GM12878 (cell line): ENCODE measurements at places on chromosomes 7 and 10. TPM values are rescaled to one million over a fixed set of nuclear protein-coding genes. Genes with fewer than 3 reads are reported as not detected.

GRCh38 chr10:22617516-22617915 lies 96.9 kb downstream of the PIP4K2A start:
- no peak for DNase-seq

GRCh38 chr10:86098187-86098881 lies 268.3 kb downstream of the GRID1 start:
- DNase-seq = no peak

DNA sequence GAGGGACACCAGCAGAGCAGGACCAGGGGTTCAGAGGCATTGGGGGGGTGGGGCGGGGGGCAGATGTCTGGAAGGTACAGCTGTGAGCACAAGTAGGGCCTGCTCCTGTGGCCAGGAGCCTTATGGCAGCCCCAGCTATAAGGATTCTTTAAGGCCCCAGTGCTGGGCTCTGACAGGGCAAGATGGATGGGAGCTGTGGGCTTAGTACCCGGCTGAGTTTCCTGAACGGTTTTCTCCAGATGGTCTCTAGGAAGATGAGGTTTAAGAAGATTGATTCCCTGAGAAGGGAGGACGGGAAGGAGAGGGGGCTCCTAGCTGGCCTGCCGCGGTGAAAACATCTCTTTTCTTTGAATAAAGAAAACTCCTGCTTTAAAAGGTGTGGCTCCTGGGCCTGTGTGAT lies 30.1 kb upstream of the COMTD1 start:
- DNase-seq = no peak

DNA sequence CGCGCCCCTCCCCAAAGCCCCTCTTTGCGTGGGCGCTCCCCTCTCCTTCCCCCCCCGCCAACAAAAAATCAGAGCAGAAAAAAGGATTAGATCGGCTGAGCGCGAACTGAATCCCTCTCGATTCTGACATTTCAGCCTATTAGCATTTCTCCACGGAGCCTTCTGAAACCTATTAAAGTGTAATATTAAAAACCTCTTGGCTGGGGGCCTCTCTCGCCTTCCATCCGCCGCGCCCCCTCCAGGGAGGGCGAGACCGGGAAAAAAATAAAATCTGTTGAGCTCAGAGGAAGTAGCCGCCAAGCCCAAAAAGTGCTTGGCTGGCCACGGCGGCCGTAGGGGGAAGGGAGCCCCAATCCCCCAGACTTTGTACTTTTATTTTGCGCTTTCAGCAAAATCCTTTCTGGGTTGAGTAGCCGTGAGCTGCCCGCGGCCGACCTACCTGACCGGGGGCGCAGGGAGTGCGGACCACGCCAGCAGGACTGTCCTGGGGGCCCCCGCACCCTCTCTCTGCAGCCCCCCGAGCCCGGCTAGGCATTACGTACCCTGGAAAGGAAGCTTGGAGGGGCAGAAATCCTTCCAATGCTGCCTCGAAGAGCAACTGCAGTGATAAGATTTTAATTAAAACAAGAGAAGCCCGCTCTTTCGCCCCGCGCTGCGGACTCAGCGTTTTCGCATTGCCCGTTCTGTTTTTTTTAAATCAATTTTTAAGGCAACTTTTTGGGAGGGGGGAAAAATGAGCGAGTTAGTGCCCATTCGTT lies 1.3 kb upstream of the TNRC18 start:
- DNase-seq = no peak

GRCh38 chr7:142626420-142627035 lies 122.7 kb upstream of the PRSS1 start:
- no peak for DNase-seq

- no peak for DNase-seq
Observed at GRCh38 chr10:85641479-85642009, 725.1 kb downstream of the GRID1 start.

DNA sequence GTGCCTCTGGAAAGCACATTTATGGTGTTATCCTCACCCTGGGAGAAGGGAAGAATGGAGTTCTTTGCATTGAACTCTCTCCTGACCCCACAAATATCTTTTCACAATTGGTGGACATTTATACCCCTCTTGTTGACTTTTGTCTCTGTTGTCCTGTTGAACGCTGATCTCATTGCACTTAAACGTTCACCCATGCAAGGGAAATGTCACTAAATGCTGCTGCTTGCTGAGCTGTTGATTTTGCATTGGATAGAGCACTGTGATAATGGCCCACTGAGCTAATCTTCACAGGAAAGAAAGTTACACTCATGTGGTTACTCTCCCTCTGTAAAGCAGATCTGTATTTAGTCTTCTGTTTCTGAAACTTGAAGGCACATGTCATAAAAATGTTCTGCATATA lies 133.4 kb downstream of the FZD1 start:
- no peak for DNase-seq

GRCh38 chr7:148772297-148773089 lies 73.8 kb downstream of the CUL1 start:
- DNase-seq = no peak

DNA sequence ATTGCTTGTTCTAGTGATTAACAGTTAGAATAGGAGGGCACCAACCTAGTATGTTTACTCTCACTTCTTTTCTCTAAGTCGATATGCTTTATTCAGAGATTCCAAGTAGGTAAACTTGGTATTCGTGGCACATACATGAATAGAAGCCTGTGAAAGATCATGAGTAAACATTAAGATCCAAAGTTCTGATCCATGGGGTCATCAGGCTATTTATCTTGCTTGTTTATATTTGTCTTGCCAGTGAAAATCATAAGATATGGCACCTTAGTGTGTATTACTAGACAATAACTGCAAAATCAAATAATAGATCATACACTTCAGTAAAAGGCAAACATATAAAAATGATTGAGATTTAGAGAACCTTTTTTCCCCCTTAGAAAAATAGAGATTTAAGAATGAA lies 56.5 kb upstream of the LHFPL3 start:
- no peak for DNase-seq

GRCh38 chr10:58371473-58371872 lies 13.7 kb upstream of the TFAM start:
- no peak for DNase-seq

DNA sequence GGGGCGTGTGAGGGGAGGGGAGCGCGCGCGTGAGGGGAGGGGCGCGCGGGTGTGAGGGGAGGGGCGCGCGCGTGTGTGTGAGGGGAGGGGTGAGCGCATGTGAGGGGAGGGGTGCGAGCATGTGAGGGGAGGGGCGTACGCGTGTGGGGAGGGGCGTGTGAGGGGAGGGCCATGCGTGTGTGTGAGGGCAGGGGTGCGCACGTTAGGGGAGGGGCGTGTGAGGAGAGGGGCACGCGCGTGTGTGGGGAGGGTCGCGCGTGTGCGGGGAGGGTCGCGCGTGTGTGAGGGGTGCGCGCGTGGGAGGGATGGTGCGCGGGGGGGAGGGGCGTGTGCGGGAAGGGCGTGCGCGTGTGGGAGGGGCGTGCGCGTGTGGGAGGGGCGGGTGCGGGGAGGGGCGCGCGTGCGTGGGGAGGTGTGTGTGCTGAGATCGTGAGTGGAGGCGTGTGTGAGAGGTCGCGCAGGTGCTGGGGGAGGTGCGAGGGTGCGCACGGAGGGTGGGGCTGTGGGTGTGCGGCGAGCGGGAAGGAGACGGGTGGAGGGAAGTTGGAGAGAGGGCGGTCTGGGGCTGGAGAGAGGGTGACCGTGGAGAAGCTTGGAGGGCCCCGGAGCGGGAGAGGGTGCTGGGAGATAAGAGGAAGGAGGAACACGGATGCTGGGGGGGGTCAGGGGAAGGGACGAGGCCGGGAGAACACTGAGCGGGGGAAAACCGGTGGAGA lies 19.7 kb downstream of the MXI1 start:
- no peak for DNase-seq

DNA sequence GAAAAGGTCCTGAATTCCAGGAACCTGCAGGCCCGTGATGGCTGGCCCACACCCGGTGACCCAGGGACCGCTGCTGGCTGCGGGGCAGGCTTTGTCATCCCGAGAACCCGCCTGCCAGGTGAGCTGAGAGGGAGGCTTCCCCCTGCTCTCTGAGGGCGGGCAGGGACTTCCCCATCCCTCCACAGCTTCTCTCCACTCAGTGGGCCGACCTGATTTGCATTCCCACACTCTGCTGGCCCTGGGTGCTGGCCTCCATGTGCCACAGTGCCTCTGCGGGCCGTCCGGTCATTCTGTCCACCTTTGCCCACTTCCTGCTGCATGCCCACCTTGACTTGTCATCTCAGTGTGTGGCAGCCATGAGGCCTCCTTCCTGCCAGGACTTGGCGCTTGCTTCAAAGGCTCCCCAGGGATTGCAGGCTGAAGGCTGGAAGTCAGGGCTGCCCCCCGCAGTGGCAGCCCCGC lies 35.3 kb downstream of the PALD1 start:
- peak; percentile 51 for DNase-seq

GRCh38 chr10:132113206-132113605 lies 47.5 kb downstream of the JAKMIP3 start:
- DNase-seq = no peak

- no peak for DNase-seq
Observed at GRCh38 chr10:79129361-79129997, 60.7 kb downstream of the ZMIZ1 start.

GRCh38 chr10:119139464-119140067 lies 25.9 kb downstream of the SFXN4 start:
- DNase-seq = no peak

DNA sequence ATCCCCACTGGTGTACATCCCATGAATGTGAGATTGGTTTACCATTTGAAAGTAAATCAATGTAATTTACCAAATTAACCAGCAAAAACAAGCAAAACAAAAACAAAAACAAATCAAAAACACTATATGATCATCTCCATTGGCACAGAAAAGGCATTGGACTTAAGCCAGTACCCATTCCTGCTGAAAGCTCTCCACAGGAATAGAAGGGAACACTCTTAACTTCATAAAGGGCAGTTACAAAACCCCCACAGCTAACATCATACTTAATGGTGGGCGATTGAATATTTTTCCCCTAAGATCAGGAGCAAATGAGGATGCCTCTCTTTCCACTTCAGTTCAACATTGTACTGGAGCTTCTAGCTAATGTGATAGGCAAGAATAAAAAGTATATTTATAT lies 34.1 kb downstream of the PRKG1 start:
- DNase-seq = no peak

- no peak for DNase-seq
Observed at GRCh38 chr10:104170610-104171254, 48.8 kb downstream of the SFR1 start.

DNA sequence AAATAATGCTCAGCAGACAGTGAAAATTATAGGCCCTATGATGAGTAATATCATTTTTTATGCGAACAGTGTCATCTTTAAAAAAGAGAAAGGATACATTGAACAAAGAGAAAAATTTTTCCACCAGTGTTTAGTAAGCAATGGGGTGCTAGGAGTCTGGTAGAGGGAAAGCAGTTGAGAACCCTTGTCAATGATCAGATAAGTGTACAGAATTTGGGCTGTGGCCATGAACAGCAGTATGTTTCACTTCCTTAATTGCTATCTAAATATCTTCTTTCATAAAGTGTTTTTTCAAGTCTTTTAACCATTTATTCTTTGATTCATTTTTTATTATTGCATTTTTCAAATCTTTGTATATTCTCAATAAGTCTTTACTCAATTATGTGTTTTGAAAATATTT lies 750.7 kb upstream of the KCND2 start:
- no peak for DNase-seq

GRCh38 chr10:33224251-33224965 lies 110.1 kb downstream of the NRP1 start:
- DNase-seq = no peak

DNA sequence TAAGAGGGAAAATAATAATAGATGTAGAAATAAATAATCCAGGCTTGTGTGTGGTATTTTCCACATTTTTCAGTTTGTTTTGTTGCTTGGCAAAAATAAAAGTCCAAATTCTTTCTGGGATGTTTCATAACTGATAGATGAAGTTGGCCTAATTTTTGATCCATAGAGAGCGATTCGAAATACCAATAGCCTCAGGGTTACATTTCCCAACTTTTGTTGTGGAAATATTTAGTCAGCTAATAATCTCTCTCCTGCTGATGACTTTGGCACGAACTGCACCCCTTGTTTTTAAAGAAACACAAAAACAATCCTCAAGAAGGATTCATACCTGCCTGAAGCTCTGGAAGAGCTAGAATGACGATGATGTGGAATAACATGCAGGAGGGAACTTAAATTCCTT lies 483.2 kb downstream of the ADRA2A start:
- no peak for DNase-seq

DNA sequence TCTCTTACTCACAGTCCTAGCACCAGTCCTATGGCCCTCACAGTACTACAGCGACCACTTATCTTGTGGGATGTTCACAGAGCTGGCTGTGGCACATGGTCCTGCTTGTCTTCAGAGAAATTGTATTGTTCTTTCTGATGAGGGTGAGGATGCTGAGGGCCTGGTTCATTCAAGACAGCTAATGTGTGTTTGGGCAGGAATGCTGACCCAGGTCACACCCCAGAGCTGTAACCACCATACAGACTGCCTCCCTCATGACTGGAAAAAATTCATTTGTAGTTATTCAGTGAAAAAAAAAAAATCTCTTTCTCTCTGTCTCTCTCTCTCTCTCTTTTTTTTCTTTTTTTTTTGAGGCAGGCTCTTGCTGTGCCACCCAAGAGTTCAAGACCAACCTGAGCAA lies 83.5 kb downstream of the KLF6 start:
- no peak for DNase-seq

DNA sequence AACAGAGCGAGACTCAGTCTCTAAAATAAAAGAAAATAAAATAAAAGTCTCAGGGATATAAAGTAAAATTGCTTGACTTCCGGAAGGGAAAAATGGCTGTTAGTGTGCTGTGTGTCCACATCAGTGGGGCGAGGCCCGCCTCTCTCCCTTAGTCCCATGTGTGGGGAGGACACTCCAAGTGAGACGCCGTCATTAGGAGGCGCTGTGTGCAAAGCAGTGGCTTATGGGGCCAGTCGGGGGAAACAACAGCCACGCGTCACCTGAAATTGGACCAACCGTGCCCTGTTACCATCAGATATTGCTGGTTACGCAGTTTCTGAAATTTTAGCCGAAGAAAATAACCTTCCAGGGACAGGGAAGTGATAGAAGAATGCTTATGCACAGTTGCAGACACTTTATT lies 15.8 kb downstream of the SFXN4 start:
- no peak for DNase-seq

HYCC1 gene
- total RNA-seq = 45.7 and 47.3 TPM in 2 replicates

BLOC1S2 gene
- total RNA-seq = 54.4 and 58.6 TPM in 2 replicates

GIMAP4 gene
- 0.54 and 1.0 TPM in 2 replicates for total RNA-seq

TSPAN15 gene
- 2.3 and 3.3 TPM in 2 replicates for total RNA-seq

ITGA8 gene
- total RNA-seq = 0.03 TPM in 1 of 2 replicates, not detected in the other

ZPBP gene
- total RNA-seq = not detected in 2 replicates

SPDYE8 gene
- total RNA-seq = not detected in 2 replicates

TNKS2 gene
- total RNA-seq = 11.1 and 11.2 TPM in 2 replicates

CRHR2 gene
- not detected in 2 replicates for total RNA-seq

COL26A1 gene
- total RNA-seq = 0.08 TPM in 1 of 2 replicates, not detected in the other

CLRN3 gene
- not detected in 2 replicates for total RNA-seq

BTBD16 gene
- total RNA-seq = not detected in 2 replicates

PAPOLB gene
- not detected in 2 replicates for total RNA-seq

SLC29A3 gene
- total RNA-seq = 3.2 and 3.6 TPM in 2 replicates
